ENCODE measurements at places on chromosomes 12 and 14.
A peak's percentile ranks its signal among the peaks of the same experiment; 100 is the strongest.

- DNase-seq, result no peak
These were observed 266.3 kb downstream of the ZFP36L1 start for GRCh38 chr14:68526512-68527091.

GRCh38 chr14:57071639-57072038, 197.1 kb downstream of the EXOC5 start:
- DNase-seq, result no peak

DNA sequence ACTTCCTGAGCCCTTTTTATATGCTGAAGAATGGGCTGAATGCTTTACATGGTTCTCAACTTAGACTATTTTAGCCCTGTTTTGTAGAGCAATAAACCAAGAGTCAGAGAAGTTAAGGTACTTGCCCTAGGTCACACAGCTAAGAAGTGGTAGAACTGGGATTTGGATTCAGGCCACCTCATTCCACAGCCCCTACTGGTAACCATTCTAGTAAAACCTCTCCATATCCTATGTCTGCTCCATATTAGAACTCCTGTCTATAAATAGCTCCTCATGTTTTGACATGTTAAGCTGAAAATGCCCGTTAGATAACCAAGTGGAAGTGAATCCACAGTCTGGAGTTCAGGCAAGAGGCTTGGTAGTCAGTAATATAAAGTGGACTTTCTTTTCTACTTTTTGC, 111.6 kb downstream of the HECTD4 start:
- DNase-seq, result no peak

DNA sequence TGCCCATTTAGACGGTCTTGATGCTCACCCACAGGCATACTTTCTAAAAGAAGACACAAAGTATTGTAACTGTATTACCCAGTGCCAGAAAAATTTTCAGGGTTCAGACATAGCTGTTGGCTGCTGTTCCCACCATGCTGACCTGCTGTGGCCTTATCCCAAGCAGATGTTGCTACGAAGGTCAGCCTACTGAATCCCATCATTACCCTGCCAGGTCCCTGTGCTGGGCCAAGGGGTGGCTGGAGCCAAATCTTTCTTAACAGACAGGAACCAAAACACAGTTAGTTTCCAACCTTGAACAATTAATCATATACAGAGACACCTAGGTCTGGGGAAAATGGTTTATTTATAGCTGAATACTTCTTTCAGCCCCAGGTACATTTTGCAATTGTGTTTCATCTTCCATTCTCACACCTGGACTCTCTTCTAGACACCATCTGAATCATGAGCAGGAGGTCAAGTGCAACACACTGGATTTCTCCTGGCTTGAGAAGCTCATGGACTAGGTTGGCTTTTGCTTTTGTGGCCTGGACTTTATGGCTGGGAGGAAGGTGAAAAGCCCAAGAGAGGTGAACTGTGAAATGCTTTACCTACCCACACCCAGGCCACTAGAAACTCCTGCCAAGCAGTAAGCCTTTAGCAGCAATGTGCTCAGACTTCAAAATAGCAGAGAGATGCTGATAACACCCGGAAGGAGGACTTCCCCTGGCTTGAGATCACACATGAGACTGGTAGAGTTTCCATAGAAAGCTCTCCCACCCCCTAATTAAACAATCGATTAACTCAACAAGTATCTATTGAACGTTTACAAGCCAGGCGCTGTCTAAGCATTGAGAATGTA, 150.1 kb downstream of the SUDS3 start:
- no peak for DNase-seq

DNA sequence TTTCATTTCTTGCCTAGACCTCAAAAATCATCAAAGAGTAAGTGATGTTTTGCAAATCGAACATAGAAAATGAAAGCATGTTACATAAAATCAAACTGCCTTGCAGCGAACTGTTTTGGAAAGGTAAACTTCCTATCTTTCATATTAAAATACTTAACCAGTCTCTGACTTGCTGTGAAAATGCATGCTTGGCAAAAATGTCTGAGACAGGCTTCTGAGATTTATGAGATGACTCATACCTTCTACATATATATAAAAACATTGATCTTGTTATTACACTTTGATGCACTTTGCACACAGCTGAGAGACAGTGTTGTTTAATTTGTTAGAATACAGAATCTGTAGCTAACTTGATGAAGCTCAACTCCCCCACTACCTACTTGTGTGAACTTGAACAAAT, 179.1 kb downstream of the KITLG start:
- no peak for DNase-seq

GRCh38 chr12:67698672-67699581, 50.4 kb downstream of the DYRK2 start:
- DNase-seq, result peak; percentile 23

DNA sequence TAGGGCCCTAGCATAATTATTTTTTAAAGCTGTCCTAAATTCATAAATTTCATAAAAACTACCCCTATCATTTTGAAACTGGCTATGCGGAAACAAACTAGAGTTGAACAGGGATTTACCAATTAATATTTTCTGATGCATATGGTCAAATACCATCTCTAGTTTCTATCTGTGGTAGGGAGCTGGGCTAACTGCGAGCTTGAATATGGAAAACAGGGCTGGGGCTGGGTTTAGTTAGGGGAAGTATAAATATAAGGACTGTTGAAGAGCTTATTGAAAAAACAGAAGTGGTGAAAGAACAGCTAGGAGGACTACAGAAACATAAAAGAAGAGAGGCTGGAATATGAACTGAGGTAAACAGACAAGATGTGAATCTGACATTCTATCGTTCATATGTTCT, 91.8 kb downstream of the SLC38A1 start:
- DNase-seq, result no peak

DNA sequence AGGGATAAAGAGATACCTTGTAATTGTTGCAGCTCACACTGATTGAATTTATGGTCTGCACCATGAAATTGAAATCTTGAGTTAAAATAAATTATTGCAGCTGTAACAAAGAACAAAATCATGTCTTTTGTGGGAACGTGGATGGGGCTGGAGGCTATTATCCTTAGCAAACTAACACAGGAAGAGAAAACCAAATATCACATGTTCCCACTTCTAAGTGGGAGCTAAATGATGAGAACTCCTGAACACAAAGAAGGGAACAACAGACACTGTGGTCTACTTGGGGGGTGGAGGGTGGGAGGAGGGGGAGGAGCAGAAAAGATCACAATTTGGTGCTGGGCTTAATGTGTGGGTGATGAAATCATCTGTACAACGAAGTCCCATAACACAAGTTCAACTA, 22.6 kb downstream of the ERP27 start:
- no peak for DNase-seq

DNA sequence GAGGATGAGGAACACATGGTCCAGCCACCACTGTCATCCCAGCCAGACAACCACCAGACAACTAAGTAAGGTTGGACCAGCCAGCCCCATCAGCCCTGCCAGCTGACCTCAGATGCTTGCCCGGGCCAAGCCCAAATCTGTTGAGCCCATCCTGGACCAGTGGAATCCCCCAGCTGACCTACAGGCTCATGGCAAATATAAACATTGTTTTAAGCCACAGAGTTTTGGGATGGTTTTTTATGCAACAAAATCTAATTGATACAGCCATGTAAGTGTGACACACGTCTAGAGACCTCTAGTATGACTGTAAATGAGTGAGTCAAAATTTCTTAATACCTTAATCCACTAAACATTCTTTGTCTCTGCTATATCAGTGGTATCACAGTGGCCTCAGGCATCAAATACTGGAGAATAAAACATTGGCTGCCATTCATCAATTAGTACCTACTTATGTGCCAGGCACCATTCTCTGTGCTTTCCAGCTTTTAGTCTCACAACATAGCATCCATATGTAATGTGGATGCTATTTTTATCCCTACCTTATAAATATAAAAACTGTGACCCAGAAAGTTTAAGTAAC, 24.2 kb upstream of the NT5DC3 start:
- DNase-seq, result no peak

DNA sequence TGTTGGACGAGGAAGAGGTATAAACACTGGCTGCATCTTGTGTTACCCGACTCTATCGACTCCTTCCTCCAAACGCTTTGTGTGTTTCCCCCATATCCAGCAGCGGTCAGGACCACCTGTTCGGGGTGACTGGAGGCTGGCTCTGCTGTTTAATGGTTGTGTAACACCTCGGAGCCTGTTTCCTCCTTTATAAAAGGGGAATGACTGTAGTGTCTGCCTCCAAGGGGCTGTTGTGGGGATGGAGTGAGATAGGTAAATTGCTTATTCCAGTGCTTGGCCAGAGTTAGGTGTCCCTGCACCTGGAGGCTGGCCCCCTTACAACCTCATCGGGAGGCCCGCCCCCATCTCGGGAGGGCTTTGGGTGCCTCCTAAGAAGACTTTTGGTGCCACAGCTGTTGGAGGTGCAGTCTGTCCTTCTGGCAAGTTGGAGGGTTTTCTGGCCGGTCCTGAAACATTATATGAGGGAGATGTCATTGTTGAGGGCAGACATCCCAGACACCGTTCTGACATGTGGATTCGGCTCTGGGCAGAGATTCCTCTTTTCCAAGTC, 1.1 kb downstream of the MLXIP start:
- no peak for DNase-seq

- no peak for DNase-seq
These were observed 68.5 kb downstream of the RIN3 start for GRCh38 chr14:92581966-92582566.

- no peak for DNase-seq
These were observed 7.0 kb upstream of the MSI1 start for GRCh38 chr12:120376009-120376408.

DNA sequence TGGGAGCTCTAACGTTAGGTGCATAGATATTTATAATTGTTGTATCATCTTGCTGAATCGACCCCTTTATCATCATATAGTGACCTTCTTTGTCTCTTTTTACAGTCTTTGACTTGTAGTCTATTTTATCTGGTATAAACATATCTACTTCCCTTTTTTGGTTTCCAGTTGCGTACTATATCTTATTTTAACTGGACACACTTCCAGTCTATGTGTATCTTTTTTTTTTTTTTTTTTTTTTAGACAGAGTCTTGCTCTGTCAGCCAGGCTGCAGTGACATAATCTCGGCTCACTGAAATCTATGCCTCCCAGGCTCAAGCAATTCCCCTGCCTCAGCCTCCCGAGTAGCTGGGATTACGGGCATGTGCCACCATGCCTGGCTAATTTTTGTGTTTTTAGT, 41.9 kb upstream of the ZFP36L1 start:
- no peak for DNase-seq

GRCh38 chr12:125330645-125331341, 265.6 kb downstream of the AACS start:
- peak; percentile 1 for DNase-seq

GRCh38 chr12:117986705-117987469, 18.1 kb upstream of the KSR2 start:
- no peak for DNase-seq

DNA sequence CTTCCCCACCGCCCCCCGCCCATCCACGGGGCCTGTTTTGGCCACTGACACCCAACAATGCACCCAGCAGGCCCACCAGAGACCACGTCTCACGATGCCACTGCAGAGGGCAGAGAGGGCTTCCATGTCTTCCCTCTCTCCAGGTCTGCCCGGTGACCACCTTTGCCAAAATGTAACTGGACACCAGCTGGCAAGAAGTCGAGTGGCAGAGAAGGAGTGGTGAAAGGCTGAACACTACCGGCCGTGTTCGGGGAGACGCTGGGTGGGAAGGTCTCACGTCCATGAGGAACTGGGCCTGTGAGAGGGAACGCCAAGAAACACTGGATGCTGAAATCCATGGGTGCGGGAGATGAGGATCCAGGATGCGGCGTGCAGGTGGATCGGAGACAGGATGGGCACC, 308.2 kb downstream of the ADGRD1 start:
- no peak for DNase-seq

GRCh38 chr14:37623971-37624370, 28.5 kb downstream of the TTC6 start:
- no peak for DNase-seq

GRCh38 chr12:32702946-32703345, 23.8 kb downstream of the DNM1L start:
- no peak for DNase-seq

DNA sequence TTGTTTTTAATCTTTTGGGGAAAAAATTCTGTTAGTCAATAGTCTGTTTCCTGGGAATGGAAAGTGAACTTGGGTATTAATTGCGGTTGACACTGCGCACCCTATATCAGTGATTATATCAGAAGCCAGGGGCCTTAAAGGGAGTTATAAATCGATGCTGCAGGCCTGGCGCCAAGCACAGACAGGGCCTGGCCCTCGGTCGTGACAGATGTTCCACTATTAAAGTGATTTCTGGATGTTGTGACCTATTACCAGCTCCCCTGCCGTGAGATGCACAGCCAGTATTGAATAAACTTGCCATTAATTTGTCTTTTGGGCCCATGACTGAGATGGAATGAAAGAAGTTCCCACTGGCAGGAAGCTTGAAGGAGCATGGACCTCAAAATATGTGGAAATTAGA, 45.1 kb upstream of the KITLG start:
- no peak for DNase-seq

DNA sequence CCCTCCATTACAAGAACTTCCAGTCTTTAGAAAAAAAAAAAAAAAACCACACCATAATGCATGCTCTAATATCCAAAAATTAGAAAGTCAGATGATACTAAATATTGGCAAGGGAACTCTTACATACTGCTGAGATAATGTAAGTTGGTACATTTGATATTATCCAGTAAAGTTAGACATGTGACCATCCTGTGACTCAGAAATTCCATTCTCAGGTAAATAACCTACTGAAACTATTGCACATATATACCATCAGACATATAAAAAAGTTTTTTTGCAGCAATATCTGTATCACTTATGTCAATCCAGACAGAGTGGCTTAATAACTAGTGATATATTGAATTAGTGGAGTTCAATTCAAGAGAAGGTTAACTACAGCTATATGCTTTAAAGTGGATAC, 63.5 kb downstream of the KITLG start:
- DNase-seq, result no peak

DNA sequence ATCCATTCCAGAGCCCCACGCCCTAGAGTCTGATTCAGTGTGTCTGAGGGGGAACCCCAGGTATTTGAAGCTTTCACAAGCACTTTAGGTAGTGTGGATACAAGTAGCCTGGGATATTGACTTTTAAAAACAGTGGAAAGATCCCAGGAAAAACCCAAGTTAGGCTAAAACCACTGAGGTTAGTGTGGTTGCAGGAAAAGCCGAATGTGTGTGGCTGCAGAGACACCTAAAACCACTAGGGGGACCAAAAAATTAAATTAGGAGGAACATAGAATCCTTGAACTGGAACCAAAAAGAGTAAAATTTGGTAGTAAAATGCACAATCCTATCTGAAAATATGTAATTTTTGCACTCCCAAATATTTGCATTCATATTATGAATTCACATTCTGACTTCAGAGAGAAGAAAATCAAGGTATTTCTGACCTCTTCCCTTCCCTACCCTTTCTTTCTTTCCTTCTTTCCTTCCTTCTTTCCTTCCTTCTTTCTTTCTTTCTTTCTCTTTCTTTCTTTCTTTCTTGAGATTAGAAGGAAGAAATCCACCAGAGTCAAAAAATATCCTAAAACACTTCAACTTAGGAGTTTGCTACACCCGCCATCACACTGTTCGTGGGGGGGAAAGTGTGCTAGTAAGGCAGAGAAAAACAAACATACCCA, 37.8 kb downstream of the SLCO1A2 start:
- no peak for DNase-seq

DNA sequence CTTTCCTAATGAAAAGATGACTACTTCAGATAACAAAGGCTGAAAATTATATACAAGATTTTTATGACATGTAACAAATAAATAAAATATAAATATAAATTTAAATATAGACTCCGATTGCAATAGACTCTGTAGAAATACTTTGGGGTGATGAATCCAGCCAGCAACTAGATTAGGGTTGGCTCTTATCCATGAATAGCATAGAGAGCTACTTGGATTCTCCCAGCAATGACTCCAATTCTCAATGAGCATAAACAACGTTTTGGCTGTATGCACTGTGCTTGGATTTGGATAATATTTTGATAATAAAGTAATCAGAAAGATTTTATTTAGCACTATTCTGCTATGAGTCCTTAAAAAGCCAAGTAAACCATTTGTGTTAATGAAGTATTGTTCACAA, 58.0 kb upstream of the LRFN5 start:
- DNase-seq, result no peak
